ENCODE measurements at places on chromosomes 5 and 9. TPM values are rescaled to one million over a fixed set of nuclear protein-coding genes. Genes with fewer than 3 reads are reported as not detected.

DNA sequence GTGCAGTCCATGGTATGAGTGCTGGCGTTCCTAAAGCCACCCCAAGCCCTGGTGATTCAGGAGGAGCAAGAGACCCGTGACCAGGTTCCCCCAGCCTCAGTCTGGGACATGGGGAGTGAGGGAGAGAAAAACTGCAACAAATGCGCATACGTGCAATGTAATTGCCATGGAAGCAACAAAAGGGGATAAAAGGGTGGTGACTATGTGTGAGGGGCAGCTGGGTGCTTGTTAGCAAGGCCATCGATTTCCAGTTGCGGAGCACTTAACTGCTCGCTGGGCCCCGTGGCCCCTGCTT lies 709 bp upstream of the SH3PXD2B start:
- DNase-seq, result no peak

The ANGPTL2 gene
- 4.9 TPM for total RNA-seq

GRCh38 chr9:113139953-113140352 lies 10.9 kb upstream of the SLC31A2 start:
- DNase-seq, result no peak

The ABO gene
- total RNA-seq, result 1.8 TPM

DNA sequence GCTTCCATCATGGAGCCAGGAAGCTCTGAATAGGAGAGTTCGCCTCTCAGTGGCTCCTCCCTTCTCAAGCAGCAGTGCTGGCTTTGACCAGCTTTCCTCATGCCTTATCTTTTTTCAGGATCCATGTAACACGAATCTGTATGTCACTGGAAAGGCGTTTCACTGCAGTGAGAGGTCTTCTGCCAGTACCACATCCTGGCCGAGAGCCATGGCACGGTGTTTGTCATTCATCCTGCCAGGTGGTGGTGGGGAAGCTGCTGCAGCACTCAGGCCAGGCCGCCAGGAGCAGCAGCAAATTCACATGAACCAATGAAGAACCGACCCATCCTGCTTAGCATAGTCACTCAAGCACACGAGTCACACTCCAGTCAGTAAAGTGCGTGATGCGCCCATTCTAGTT lies 179.0 kb downstream of the FANCC start:
- no peak for DNase-seq

Measured in kidney epithelial cell (primary cell).